ENCODE measurements at places on chromosomes 7 and 10.
A peak's percentile ranks its signal among the peaks of the same experiment; 100 is the strongest.

GRCh38 chr10:32419615-32420014 is 26.3 kb upstream of the CCDC7 start:
- no peak for DNase-seq

GRCh38 chr7:105800849-105801534 is 75.4 kb downstream of the ATXN7L1 start:
- DNase-seq: no peak

DNA sequence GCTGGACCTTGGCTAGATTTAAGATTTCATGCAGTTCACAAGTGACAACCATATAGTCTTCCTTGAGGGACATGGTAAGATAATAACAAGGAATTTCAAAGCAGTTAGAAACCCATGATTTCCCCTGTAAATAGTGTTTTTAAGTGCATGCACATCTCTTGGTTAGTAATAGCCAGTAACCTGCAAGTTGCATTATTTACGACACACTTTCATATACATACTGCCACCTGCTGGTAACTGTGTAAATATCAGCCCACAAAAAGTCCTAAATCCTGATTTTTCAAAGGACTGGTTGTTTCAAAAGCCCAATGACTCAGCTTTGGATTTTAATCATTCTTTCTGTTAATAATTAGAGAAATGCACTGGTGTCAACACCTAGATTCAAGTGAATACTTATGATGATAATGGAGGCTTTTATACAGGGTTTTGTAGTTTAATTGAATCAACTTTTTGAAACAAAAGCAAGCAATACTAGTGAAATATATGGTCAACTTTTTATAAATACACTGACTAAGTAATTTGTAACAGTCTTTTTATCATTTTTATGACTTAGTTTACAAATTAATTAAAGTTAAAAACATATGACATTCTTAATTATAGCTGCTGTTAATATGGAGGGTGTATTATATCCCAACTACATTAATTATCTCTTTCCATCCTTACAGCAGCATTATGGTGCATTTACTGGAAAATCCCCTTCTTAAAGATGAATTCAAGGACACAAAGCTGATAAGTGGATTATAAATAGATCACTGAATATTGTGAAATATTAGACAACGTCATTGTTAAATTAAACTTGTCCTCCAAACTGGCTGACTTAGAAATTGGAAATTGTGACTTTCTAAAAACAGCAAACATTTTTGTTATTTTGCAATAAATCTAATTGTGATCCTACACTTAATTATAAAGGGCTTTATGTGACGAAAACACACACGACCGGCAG is 367.7 kb upstream of the SEMA3D start:
- DNase-seq: no peak

- peak; percentile 36 for DNase-seq
Measured at GRCh38 chr7:104231054-104232046, 23.5 kb upstream of the ORC5 start.

DNA sequence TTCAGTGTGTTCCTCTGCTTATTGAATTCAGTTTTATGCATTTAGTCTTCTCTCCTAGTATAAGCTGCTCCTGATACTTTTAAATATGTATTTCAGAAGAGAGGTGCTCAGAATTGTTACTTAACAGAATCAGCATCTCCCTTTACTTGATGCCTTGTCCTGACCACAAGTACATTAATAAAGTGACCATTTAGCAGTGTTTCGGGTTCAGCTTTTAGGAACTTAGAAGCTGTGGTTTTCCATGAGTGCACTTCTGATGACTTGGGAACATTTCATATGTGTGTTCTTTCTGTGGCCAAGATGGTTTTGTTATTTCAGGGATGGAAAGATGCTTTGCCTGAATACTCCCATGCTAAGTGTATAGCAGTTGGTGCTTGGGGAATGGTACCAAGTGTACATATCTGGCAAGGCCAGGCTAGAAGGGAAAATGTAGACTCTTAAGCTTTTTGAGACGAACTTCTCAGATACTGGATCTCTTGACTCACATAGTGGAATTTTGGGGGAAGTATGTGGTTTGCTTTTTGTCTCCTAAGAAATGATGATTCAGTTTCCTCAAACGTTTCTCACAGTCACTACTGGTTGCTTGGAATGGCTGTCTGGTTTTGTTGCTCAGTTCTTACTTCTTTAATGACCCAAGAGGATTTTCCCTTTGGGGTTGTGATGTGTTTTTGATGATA is 17.2 kb downstream of the SGPL1 start:
- no peak for DNase-seq

DNA sequence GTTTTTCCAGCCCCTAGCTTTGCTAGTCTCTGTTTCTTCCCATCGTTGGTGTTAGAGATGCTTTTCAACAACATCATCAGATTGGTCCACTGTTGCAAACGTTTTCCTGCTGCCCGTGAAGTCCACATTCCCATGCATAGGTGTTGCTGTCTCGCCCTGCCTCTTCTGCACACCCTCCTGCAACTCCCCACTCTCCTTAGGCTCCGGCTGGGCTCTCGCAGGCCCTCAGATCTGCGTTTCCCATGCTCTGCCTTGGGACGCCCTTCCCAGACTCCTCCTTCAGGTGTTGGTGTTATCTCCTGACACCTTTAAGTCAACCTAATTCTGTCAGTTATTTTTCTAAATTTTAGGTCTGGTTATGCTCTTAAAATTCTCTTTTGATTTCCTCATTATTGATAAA is 55.0 kb downstream of the ZMYND11 start:
- no peak for DNase-seq

DNA sequence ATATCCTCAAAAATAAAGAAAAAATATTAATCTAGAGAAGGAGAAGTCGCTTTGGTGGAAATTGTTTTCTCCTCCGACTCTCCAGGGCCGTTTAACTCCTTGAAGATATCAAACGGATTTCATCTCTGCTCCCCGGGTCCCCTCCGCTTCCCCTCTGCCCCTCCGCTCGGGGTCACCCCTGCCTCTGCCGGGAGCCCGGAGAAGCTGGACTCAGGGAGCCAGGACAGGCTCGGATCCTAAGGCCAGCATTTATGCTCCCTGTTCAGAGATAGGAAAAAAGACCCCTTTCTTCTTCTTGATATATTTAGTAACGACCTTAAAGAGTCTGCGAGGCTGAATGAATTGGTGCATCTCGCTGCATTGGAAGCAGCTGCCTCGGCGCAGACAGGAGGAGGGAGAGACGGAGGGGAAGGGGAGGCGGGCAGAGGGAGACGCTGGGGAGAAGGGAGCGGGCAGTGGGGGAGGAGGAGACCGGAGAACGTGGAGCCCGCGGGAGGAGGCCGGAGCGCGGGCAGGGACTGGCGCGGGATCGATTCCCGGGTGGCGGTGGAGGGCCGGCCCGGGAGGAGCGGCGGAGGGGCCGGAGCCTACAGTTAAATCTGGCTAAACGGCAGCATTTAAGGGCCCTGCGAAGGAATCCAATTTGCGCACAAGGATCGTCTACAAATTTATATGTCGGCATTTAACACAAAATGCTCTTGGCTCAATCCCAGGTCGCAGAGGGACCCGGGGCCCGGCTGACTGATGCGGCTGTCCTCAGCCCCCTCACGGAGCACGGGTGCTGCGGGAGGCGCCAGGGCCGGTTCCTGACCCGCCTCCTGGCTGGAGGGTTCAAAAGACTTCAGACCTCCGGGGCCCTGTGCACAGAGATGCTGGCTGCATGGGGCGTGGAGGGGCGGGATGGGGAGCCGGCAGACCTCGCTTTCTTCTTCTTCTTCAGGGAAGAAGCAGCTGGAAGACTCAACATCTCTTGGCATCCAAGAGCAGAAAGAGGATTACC is 55.6 kb downstream of the CRTAC1 start:
- DNase-seq: no peak

DNA sequence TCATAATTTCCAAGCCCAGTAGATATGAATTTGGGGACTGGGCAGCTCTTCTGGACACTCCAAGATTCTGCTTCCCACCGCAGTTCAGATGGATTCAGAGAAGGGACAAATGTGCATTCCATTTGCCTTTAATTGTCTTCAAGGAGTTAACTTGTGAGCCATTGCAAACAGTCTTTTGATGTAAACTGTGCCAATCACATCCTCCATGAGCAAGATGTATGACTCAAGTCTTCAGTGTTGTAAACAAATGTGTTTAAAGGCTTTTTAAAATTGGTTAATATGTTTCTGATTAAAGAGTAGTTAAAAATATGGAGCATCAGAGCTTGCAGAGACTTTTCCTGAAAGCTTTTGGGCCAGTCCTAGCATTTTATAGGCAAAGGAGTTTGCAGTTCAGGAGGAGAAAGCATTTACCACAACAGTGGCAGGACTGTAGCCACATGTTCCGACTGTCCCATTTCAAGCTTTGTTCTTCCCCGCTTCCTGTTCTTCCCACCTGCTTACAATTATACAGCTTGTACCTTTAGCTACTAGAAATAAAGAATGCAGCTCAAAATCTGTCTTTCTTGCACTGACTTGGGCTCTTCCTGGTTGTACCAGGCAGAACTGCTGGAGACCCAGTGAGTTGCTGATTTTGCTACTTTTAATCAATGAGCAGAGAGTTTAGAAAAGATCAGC is 6.2 kb downstream of the SLC18A2 start:
- DNase-seq: no peak

- no peak for DNase-seq
Measured at GRCh38 chr7:8668627-8669500, 235.5 kb downstream of the NXPH1 start.

DNA sequence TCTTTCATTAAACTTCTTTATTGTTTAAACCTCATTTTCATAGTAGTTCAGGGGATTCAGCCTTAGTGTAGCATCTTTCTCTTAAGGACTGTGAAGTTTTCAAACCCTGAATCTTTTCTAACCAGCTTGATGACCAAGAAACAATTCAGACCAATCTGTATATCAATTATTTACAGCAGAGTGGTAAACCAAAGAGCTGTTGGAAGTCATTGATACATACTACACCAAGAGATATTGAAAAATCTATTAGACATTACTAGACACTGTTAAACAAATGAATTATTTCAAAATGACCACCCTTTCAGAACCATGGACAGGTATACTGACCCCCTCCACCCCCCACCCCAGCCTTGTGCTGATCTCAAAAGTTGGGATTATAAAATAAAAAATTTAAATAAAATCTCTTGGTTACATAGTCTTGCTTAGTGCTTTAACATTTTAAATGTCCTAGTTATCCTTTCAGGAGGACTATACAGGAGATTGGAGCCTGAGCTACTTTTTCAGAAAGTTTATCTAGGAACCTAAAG is 143.9 kb upstream of the LSM8 start:
- no peak for DNase-seq

GRCh38 chr10:116886772-116887171 is 37.5 kb downstream of the ENO4 start:
- DNase-seq: no peak

DNA sequence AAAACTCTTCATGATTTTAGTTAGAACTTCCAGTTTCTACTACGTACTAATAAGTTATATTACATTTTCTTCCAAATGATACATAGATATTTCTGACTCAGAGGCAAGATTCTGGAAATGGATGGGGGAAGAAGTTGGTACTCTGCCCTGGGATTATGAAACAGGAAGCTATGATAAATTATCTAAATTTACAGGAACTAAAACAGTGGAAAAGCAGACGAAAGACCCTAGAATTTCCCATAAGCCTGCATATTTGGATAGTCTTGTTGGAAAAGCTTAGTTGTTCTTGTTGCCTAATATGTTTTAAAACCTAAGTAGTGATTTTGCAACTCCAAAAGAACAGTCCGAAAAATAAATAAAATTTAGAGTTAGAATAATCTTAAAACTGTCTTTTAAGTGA is 21.8 kb downstream of the CFAP69 start:
- DNase-seq: no peak

DNA sequence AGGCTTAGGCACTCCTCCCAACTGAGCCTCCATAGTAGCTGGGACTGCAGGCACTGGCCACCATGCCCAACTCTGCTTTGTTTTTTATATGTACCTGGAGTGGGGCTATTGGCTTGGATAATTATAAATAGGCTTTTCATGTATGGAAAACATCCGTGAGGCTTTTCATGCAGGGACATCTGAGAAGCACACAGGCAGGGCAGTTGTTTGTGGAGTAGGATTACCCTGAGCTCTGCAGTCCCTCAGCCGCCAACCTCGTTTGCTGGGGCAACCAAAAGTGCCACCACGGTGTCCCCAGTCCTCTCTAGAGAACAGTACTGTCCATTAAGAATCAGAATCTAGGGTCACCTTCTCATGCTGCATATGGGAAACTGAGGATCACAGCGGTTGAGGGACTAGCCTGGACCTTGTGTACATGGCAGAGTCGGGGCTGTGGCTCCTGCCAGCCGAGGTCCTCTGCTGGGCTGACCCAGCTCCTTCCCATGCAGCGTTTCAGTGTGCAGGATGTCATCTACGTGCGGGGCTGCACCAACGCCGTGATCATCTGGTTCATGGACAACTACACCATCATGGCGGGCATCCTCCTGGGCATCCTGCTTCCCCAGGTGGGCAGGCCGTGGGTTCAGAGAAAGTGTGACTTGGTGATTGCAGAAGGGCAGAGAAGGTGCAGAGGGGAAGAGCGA is 54.5 kb downstream of the TSPAN15 start:
- DNase-seq: no peak

DNA sequence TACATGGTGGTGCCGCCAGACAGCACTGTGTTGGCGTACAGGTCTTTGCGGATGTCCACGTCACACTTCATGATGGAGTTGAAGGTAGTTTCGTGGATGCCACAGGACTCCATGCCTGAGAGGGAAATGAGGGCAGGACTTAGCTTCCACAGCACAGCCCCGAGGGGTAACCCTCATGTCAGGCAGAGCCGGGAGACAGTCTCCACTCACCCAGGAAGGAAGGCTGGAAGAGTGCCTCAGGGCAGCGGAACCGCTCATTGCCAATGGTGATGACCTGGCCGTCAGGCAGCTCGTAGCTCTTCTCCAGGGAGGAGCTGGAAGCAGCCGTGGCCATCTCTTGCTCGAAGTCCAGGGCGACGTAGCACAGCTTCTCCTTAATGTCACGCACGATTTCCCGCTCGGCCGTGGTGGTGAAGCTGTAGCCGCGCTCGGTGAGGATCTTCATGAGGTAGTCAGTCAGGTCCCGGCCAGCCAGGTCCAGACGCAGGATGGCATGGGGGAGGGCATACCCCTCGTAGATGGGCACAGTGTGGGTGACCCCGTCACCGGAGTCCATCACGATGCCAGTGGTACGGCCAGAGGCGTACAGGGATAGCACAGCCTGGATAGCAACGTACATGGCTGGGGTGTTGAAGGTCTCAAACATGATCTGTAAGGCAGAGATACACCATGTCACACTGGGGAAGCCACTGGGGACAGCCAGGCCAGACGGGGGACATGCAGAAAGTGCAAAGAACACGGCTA is 104.6 kb upstream of the TNRC18 start:
- no peak for DNase-seq

DNA sequence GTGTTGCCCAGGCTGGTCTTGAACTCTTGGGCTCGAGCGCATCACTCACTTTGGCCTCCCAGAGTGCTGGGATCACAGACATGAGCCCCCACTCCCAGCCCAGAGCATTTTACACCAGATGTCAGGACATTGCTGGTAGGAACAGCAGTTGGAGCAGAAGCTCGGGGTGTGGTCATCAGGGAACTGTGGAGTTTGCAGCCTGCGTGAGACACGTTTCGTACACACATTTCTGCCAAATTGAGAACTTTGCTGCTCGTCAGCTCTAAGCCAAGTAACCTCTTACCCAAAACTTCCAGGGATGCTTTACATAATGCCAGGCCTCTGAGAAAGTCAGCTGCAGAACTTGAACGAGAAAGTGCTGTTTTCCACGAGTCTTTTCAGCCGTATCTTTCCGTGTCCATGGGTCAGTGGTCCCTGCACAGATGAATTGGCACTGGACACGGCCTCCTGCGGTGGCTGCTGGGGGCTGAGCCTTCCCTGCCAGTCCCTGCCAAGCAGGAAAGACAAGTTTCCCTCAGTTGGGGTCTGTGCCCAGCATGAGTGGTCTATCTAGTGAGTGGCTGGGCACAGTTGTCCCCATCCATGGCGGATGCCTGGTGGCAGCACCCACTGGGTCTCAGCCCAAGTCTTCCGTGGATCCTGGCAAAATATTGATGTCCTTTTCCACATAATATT is 54.4 kb downstream of the DNAJB6 start:
- DNase-seq: no peak

GRCh38 chr7:4437916-4438315 is 244.2 kb upstream of the FOXK1 start:
- DNase-seq: no peak

Data from NCI-H187 (cell line).